ENCODE measurements at places on chromosomes 1 and 21.

DNA sequence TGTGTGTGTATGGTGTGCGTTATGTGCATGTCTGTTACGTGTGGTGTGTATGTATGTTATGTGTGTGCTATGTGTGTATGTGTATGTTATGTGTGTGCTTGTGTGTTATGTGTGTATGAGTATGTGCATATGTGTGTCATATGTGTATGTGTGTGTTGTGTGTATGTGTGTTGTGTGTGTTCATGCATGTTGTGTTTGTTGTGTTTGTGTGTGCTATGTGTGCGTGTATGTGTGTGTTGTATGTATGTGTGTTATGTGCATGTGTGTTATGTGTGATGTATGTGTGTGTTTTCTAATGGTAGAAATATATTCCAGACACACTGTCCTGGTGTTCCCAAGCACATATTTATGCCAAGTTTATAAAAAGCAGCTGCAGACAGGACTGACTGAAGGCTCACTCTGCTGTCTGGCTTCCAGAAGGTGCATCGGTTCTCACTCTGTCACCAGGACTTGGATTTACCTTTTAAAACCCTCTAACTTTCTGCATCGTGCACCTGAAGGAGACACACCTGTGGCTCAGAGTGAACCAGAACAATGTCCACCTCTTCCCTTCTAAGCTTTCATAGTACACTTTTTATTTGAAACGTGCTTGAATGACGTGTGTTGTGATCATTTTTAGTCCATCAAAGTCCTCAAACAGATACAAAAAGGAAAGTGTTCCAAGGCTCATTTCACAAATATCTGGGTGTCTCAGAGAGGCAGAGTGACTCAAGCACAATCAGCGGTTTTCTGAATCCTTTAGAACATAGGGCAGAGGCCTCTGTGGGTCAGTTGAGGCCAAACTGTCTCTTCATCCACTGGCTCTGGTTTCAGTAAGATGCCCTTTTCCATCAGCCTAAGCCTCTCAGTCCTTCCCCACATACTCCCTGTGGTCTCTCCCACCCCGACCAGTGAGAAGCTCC is 49.9 kb downstream of the TOMM20 start:
- no peak for DNase-seq

- DNase-seq = no peak
Observed at GRCh38 chr1:8660411-8660828, 157.0 kb downstream of the RERE start.

- DNase-seq = no peak
Observed at GRCh38 chr1:23913212-23913880, at the start of gene CNR2. Gene CNR2 (minus strand): TSS chr1:23913362. CDS start chr1:23875617, 37,745 bp downstream.

- DNase-seq = peak; percentile 2
Observed at GRCh38 chr1:76227621-76228020, 153.1 kb downstream of the ST6GALNAC3 start.

DNA sequence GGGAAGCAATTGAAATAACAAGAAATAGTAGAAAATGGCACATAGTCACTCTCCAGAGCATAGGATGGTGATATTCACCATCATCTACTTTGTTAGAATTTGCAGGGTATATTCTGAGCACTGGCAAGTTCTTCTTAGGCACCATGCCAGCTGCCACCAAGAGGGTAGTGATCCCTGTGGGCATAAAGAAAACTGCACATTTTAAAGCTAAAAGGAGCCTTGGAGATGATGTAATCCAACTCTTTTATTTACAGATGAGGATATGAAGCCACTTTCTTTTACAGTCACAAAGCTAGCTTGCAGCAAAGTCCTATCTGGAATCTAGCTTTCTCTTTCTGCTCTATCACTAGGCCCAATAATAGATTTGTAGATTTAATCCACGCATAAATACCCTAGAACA is 69.0 kb downstream of the PTGER3 start:
- no peak for DNase-seq
